ENCODE measurements at places on chromosomes 3 and 15. TPM values are rescaled to one million over a fixed set of nuclear protein-coding genes. Genes with fewer than 3 reads are reported as not detected.

DNA sequence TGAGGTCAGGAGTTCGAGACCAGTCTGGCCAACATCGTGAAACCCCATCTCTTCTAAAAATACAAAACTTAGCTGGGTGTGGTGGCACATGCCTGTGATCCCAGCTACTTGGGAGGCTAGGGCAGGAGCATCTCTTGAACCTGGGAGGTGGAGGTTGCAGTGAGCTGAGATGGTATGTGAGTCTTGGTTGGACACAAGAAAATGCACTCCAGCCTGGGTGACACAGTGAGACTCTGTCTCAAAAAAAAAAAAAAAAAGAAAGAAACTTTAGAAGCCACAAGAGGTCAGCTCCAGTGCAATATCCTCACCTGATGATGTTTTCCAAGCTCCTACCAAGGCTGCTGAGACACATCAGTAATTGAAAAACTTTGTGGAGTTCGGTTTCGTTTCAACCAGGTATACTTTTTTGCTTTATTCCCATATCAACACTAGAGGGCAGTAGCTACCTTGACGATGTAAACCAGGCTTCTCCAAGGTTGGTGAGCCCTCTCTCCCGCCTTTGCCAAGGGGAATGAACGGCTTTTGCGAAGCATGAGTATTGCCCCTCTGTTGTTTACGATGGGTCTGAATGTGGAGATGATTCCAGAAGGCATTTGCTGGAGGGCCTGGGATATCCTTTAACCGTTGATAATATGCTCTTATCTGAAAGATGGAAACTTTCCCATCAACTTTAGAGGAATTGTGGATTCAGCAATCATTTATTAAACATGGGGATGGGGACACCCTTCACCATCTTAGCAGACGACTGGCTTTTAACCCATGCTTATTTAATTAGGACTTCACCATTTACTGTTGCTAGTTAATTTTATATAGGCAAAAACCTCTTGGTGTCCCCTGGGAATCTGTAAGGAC is 202.8 kb downstream of the SV2B start:
- no peaks in the 10 kb centered on the region for H3K4me1 ChIP-seq
- no peak overlapping the region for H3K4me3 ChIP-seq
- H3K27ac ChIP-seq: no peak overlapping the region
- H3K36me3 ChIP-seq: no peaks in the 10 kb centered on the region
- H3K27me3 ChIP-seq: peaks cover 24% of the 10 kb centered on the region

DNA sequence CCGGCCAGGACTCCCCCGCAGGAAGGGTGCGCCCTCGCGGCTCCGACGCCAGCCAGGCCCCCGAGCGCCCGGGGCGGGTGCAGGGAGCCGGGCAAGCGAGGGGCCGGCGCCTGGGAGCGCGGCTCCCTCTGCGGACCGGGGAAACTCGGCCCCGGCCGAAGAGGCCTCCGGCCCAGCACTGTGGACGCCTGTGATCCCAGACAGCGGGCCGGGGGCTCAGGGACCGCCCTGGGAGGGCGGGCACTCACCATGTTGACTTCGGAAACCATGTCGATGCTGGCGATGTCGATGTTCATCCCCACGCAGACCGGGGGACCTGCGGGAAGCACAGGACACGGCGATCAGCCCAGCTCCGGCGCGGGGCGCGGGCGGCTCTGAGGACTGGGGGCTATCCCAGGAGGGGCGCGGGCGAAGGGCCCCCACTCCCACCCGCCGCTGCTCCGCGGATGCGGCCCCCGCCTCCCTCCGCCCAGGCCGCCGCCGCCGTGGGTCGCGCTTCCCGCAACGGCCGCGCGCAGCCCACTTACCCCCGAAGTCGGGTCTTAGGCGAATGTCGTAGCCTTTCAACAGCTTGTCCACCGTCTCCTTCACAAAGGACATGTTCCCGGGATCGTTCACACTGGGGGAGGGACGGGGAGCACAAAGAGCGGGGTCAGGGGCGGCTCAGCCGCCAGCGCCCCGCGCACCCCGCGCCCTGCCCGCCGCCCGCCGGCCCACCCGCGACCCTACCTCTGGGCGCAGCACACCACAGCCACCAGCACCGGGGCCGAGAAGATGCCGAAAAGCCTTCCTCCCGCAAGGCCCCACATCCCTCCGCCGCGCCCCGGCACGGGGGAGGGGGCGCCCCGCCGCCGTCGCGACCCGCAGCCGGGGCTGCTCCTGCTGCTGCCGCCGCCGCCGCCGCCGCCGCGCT is at the start of gene GABRB3:
Gene GABRB3 (minus strand): TSS at position 913 of the 913 bp plus-strand sequence.
- no peak for DNase-seq
- no peak within 1 kb of the TSS for H3K27ac ChIP-seq
- H3K4me3 ChIP-seq: no peak within 1 kb of the TSS

- H3K27me3 ChIP-seq: no peaks in the 10 kb centered on the region
- H3K4me1 ChIP-seq: no peaks in the 10 kb centered on the region
- no peak overlapping the region for H3K27ac ChIP-seq
- no peak overlapping the region for H3K4me3 ChIP-seq
These were observed 56.4 kb downstream of the LSAMP start for GRCh38 chr3:116388867-116389385.

DNA sequence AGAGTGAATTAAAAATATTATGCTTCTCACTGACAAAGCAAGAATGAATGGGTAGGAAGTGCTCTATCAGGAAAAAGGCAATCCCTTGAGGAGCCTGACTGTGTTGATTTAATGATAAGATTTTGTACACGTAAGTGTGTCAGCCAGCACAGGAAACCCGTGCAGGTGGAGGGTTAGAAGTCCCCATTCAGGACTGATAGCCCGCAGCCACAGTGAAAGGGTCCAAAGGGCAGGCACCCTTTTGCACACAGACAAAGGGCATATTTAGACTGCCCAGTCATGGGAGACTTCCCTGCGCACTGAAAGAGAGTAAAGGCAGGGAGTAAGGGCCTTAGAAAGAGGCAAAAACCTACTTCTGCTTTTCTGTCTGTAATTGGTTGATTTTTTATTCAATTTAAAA is 26.4 kb upstream of the SKIL start:
- H3K27ac ChIP-seq: peak overlapping the region; percentile 100
- H3K27me3 ChIP-seq: no peaks in the 10 kb centered on the region
- DNase-seq: peak; percentile 91

DNA sequence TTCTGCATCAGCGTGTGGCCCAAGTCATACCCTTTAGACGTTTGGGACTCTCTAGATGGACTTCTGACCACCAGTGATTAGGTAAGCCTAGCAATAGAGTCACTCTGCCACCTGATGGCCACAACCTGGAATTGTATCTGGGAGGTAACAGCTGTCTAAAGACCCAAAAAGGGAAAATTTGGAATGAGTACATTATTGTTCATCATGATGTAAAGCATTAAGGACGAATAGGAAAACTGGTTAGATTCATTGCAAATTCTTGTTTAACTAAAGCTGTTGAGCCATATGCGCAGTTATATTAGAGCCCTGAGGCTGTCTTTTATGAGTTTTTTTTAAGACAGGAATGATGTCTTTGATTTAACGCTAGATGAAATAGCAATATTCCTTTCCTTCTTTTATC is 63.6 kb downstream of the FAM81A start:
- no peak overlapping the region for H3K4me3 ChIP-seq
- no peaks in the 10 kb centered on the region for H3K4me1 ChIP-seq
- no peaks in the 10 kb centered on the region for H3K27me3 ChIP-seq
- DNase-seq: peak; percentile 76
- H3K27ac ChIP-seq: no peak overlapping the region
- peaks cover 5% of the 10 kb centered on the region for H3K36me3 ChIP-seq

GRCh38 chr3:151558661-151559060 is 97.8 kb upstream of the IGSF10 start:
- H3K27ac ChIP-seq: no peak overlapping the region
- no peak for DNase-seq
- H3K4me3 ChIP-seq: no peak overlapping the region
- H3K36me3 ChIP-seq: no peaks in the 10 kb centered on the region

DNA sequence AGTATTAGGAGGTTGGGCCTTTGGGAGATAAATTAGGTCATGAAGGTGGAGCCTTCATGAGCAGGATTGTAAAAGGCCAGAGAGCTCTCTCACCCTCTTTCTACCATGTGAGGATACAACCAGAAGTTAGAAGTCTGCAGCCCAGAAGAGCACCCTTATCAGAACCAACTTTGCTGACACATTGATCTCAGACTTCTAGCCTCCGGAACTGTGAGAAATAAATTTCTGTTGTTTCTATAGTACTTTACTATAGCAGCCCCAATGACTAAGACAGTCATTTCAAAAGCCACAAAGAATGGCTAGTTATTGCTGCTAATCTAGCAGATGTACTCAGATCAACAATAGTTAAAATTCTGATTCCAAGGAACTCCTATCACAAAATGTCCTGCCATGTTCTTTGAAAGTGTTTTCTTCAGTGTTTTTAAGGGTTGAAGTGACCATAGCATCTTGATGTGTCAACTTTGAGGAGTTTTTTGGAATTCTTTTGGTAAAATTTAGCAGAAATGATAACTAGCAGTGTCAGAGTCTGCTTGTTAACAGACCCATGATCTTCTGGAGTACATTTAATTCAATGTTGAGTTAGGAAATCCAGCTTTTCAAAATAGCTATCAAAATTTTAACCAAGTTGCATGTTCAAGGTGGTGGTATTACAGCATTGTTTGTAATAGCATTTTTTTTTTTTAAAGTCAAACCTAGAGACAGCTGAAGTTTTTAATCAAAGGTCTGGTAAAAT is 10.3 kb downstream of the DZIP3 start:
- peaks cover 12% of the 10 kb centered on the region for H3K4me1 ChIP-seq
- H3K27me3 ChIP-seq: no peaks in the 10 kb centered on the region
- no peak overlapping the region for H3K4me3 ChIP-seq
- H3K27ac ChIP-seq: no peak overlapping the region
- no peak for DNase-seq

GRCh38 chr15:34047893-34048775 is 9.1 kb upstream of the AVEN start:
- peaks cover 12% of the 10 kb centered on the region for H3K27me3 ChIP-seq
- no peaks in the 10 kb centered on the region for H3K4me1 ChIP-seq
- no peaks in the 10 kb centered on the region for H3K36me3 ChIP-seq
- no peak overlapping the region for H3K27ac ChIP-seq

DNA sequence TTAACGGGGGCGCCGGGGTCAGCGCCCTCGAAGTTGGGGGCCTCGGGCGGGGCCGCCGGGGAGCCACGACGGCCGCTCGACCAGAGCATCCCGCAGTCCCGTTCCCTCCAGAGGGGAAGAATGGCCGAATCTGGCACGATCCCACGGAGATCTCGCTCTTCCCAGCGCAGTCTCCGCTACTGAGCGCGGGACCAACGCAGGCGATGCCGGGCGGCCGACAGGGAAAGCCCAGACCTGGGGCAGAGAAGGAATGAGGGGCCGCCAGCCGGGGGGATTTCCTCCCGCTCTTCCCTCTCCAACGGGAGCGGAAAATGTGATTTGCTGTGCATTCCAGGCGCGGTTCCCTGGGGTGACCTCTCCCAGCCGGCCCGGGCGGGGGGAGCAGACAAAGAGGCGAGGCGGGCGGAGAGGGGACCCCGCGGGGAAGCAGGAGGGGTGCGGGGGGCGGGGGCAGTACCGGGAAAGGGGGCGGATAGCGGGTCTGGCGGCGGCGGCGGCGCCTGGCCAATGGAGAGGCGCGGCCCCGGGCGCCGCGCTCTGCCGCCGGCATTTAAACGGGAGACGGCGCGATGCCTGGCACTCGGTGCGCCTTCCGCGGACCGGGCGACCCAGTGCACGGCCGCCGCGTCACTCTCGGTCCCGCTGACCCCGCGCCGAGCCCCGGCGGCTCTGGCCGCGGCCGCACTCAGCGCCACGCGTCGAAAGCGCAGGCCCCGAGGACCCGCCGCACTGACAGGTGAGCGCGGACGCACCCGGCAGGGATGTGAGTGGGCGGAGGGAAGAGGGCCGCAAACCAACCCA is at the start of gene GREM1:
Gene GREM1 (plus strand): TSS at position 579 of the 801 bp plus-strand sequence. CDS start 12,687 bp downstream, outside the sequence.
- no peak within 1 kb of the TSS for H3K4me3 ChIP-seq
- no peak within 1 kb of the TSS for H3K27ac ChIP-seq
- H3K36me3 ChIP-seq: no peaks in the 10 kb centered on the region
- H3K27me3 ChIP-seq: no peaks in the 10 kb centered on the region
- no peak for DNase-seq

GRCh38 chr15:88648357-88649214 is 9.8 kb downstream of the ISG20 start:
- H3K27ac ChIP-seq: peak overlapping the region; percentile 82
- peak; percentile 82 for DNase-seq
- peaks cover 35% of the 10 kb centered on the region for H3K36me3 ChIP-seq
- peaks cover 30% of the 10 kb centered on the region for H3K4me1 ChIP-seq
- H3K4me3 ChIP-seq: peak overlapping the region; percentile 23

DNA sequence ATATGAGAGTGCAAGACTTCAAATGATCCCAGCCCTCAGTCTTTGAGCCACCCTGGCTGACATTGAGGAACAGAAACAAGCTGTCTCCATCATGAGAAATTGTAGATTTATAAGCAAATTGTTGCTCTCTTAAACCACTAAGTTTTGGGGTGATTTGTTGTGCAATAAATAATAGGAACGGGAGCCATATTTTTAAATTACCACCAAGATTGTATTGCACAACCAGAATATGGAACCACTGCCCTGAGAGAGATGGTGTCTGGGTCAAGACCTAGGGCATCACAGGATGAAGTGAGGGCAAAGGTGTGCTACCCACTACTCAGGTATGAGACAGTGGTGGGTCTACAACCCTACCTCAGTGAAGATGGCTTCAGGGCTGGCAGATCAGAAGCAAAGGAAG is 2.3 kb upstream of the CFAP92 start:
- peaks cover 98% of the 10 kb centered on the region for H3K27me3 ChIP-seq
- no peak overlapping the region for H3K27ac ChIP-seq
- DNase-seq: no peak
- no peak overlapping the region for H3K4me3 ChIP-seq
- peaks cover 16% of the 10 kb centered on the region for H3K4me1 ChIP-seq

- peak overlapping the region; percentile 72 for H3K4me3 ChIP-seq
- no peak overlapping the region for H3K27ac ChIP-seq
- DNase-seq: no peak
- H3K4me1 ChIP-seq: peaks cover 14% of the 10 kb centered on the region
- H3K36me3 ChIP-seq: peaks cover 7% of the 10 kb centered on the region
These were observed 982 bp downstream of the TAGLN3 start for GRCh38 chr3:111999484-112000324.

DNA sequence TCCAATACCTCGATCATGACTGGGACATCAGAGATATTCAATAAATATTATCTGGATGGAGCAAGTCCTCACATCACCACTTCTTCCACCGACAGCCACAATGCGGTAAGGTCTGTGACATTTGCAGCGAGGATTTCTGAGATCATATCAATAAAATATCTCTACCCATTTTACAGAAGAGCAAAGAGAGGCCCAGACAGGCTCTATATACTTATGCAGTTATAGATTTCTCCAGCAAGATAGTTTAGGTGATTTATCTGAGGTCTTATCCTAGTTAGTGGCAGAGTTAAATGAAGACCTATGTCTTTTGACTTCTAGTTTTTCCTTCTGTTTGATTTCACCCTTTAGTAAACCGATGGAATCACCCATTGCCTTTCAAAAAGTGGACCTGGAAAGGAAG is 81.6 kb downstream of the TNIK start:
- peaks cover 14% of the 10 kb centered on the region for H3K4me1 ChIP-seq
- H3K27ac ChIP-seq: no peak overlapping the region

Gene SERPINI1
- 2.2 TPM for total RNA-seq

Gene POLQ
- 13.7 TPM for total RNA-seq

Gene C3orf20
- 0.28 TPM for total RNA-seq

Gene PLA2G4D
- total RNA-seq: not detected
